Hematopoietic multipotent progenitor cell treated with erythropoietin and hydrocortisone succinate and interleukin-3 and kit ligand, for 8 days (in vitro differentiated cells): ENCODE measurements at places on chromosomes 1 and 21.

GRCh38 chr1:208450958-208451357 lies 206.8 kb upstream of the PLXNA2 start:
- no peak for DNase-seq

- no peak for DNase-seq
Observed at GRCh38 chr1:151661751-151662150, 49.9 kb downstream of the SNX27 start.

GRCh38 chr1:155184351-155184811 lies 10.7 kb downstream of the TRIM46 start:
- no peak for DNase-seq

- DNase-seq = no peak
Observed at GRCh38 chr1:162212713-162213112, 143.2 kb downstream of the NOS1AP start.

GRCh38 chr1:228270032-228270431 lies 62.2 kb downstream of the OBSCN start:
- DNase-seq = no peak

DNA sequence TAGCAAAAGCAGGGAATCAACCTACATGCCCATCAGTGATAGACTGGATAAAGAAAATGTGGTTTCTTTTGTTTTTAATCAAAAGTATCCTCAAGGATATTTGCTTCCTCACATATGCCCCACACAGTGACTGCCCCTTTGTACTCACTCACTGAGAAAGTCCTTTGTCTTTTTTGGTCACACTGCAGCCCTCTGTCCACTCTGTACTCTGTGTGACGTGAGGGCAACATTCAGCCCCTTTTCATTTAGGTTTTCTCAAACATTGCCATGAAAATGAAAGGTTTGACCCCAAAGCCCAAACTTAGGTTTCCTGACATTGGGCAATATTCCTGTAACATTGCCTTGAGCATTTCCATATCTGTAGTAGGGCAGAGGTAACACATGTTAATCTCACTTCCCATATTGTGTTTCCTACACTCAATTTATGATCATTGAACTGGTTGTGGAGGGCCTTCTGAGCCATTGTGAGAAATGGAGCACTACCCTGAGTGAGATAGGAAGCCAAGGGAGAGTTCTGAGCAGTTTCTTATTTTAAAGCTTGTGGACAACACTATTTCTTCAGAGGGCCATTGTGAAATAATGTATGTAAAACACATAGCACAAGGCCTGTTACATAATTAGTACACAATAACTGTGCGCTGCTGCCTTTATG lies 501.9 kb upstream of the C1orf87 start:
- DNase-seq = no peak

GRCh38 chr1:185535621-185536020 lies 198.6 kb upstream of the HMCN1 start:
- DNase-seq = no peak

GRCh38 chr1:110494522-110495406 lies 24.2 kb downstream of the KCNA10 start:
- no peak for DNase-seq

DNA sequence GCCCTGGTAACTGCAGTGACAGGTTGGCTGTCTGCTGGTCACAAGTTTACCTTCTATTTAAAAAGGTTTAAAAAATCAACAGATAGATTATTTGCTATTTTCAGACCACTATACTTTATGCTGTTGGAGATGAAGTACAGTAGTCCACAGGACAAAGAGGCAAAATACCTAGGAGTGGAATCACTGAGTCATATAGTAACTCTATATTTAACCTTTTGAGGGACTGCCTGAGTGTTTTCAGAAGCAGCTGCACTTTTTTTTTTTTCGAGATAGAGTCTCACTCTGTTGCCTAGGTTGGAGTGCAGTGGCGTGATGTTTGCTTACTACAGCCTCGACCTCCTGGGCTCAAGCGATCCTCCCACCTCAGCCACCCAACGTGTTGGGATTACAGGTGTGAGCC lies 11.7 kb downstream of the CNIH4 start:
- DNase-seq = no peak

GRCh38 chr1:174953285-174954072 lies 46.3 kb upstream of the CACYBP start:
- no peak for DNase-seq

- peak; percentile 72 for DNase-seq
Observed at GRCh38 chr1:198686069-198686728, 47.4 kb downstream of the PTPRC start.

GRCh38 chr1:11744287-11744686 lies 8.4 kb downstream of the AGTRAP start:
- no peak for DNase-seq

GRCh38 chr1:232344791-232345399 lies 285.0 kb downstream of the SIPA1L2 start:
- DNase-seq = no peak

DNA sequence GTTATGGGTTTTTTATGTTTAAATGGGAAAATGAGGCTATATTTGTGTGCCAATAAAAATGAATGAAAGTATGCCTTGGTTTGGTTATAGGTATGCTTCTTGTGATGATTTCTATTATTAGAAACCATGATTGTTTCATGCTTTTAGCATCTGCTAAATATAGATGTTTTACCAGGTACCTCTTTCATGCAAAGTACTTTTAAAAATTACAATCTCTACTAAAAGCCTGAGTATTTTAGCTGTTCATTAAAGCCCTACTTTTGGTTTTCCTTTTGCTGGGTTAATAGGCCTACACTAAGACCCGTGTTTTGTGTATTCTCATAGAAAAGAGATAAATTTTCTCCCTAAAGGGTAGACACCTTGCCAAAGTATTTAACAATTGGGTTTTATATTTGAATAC lies 32.0 kb downstream of the MTF2 start:
- DNase-seq = no peak

DNA sequence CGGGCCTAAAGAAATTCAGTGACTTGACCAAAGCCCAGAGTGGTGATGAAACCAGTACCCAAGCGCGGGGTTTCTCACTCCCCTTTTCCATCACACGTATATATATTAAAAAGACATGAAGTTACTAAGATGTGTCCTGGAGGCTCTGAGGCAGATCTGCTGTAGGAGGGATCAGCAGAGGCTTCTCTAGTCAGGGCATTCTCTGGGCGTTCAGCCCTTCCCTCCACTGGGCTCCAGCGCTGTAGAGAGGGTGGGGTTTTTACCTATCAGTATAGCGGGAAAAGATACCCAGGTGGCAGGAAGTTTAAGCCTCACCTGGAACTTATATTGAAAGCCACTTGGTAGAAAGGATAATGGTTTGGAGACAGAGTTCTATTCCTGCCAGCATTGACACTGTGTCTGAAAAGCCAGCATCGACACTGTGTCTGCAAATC lies 862 bp upstream of the PLEKHO1 start:
- no peak for DNase-seq

- no peak for DNase-seq
Observed at GRCh38 chr1:209326076-209326475, 257.4 kb upstream of the CAMK1G start.

DNA sequence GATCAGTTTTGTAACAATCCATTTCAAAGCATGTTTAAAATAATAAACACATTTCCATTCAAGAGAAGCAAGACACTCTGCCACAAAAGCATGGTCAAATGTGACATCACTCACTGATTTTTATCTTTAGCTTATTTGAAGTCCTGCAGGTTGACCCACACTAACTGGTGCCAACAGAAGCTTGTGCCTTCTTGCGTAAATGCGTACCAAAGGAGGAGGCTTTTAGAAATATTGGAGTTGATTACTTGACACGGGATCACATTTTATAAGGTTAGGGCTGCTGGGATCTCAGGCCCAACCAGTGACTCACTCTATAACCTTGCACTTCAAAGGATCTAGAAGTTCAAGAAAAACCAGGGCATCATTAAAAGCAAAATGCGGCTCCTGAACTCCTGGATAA lies 203.6 kb downstream of the PCP4 start:
- no peak for DNase-seq

- no peak for DNase-seq
Observed at GRCh38 chr21:44301961-44302406, 2.1 kb downstream of the PFKL start.

- peak; percentile 21 for DNase-seq
Observed at GRCh38 chr1:166703726-166704462, 135.4 kb upstream of the POGK start.

GRCh38 chr1:204077979-204078696 lies 5.2 kb downstream of the SOX13 start:
- no peak for DNase-seq

GRCh38 chr1:202697038-202697437 lies 13.2 kb downstream of the SYT2 start:
- no peak for DNase-seq

- no peak for DNase-seq
Observed at GRCh38 chr1:2151911-2152310, 42.7 kb downstream of the FAAP20 start.

DNA sequence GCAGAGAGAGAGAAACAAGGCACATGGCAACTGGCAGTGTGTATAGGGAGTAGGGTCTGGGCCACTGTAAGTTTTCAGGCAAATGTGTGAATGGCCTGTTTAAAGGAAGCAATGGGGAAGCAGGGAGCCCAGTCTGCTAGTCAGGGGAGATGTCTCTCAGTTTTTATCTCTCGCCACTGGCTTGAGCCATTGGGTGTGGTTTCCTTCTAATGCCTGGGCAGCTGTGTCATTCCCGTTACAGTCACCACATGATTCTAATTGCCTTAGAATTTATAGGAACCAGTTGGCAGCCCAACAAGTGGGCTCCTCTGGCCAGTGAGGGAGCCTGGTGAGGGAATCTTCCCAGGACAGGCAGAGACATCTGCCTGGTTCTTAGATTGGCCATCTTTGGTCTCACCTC lies 182.4 kb downstream of the DISC1 start:
- peak; percentile 89 for DNase-seq

GRCh38 chr1:234069760-234070159 lies 165.3 kb downstream of the SLC35F3 start:
- no peak for DNase-seq

GRCh38 chr1:223704921-223705878 lies 7.1 kb upstream of the CAPN2 start:
- DNase-seq = no peak

DNA sequence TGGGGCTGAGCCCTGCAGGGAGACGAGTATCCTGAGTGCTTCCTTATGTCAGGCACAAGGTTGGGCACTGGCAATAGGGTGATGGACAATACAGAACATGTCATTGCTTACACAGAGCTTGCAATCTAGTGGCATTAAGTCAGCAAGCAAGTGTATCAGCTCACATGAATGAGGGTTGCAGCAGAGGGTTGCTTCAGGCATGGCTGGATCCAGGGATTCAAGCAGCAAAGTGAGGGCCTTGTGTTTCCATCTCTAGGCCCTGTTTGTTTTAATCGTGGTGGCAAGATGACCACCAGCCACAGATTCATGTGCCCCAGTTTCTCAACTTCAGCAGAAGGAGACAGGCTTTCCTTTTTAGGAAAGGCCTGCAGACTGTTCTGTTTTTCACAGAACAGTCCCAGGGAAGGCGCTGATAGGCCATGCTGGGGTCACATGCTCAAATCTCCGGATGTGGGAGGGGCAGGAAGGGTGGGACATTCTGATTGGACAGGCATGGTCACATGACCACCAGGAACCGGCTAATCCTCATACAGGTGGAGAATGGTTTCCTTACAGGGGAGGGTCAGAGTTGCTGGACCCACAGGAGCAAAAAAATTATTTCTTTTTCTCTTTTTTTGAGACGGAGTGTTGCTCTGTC lies 14.4 kb downstream of the PLOD1 start:
- peak; percentile 50 for DNase-seq

GRCh38 chr21:20703112-20703767 lies 295.0 kb upstream of the NCAM2 start:
- no peak for DNase-seq

GRCh38 chr1:55718758-55719671 lies 503.9 kb upstream of the USP24 start:
- DNase-seq = no peak

- DNase-seq = no peak
Observed at GRCh38 chr1:145978471-145978853, 14.0 kb downstream of the POLR3GL start.

- no peak for DNase-seq
Observed at GRCh38 chr1:91725989-91726721, 159.8 kb downstream of the TGFBR3 start.

GRCh38 chr1:54403808-54404261 lies 2.4 kb downstream of the SSBP3 start:
- DNase-seq = no peak

DNA sequence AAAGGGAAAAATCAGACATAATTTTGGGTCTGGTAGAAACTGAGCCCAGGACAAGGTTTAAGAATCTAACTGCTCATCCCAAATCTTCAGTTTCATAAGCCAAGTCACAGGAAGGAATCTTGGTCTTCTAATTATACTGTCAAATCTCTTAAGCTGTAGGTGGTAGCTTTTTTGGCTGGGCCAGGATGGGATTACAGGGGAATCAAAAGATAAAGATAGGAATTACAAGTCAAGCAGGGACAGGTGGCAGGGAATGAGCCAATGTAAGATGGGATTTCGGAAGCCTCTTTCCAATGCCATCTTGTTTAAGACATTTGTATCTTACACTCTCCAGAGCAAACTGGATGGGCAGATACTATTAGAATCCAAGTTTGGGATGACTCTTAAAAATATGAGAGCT lies 383.5 kb downstream of the KCNH1 start:
- no peak for DNase-seq

DNA sequence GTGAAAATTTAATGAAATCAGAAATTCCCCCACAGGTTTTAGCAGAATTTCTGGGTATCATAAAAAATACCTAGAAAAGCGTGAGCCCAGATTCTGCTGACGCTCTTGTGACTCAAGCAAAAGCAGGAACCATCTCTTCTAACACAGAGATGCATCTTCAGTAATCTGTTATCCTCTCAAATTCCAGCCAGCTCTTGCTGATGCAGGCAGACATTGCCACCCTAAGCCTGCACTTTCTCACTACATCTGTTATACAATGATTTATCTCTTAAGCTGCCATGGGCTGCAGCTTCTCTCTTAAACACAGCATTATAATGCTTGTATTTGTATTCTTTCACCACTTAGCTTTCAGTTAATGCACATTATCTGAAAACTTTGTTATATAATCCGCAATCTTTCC lies 113.0 kb upstream of the RGS1 start:
- no peak for DNase-seq

GRCh38 chr1:232655746-232656085 lies 25.8 kb upstream of the SIPA1L2 start:
- no peak for DNase-seq

DNA sequence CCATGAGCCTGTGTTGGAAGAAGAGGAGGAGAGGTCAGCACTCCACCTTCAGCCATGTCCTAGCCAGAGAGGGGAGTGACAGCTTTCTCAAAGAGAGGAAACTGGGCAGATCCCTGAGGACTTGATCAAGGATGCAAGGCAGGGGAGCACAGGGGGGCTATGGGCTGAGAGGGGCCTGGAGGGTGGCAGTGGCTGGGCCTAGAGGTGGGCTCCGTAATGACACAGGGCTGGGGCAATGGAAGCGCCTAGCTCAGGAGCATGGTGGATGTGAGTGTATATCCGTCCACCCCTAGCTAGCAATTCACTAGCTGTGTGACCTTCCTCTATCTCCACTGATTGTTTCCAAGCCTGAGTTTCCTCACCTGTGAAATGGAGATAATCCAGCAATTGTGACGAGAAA lies 32.6 kb downstream of the NEK2 start:
- DNase-seq = no peak

DNA sequence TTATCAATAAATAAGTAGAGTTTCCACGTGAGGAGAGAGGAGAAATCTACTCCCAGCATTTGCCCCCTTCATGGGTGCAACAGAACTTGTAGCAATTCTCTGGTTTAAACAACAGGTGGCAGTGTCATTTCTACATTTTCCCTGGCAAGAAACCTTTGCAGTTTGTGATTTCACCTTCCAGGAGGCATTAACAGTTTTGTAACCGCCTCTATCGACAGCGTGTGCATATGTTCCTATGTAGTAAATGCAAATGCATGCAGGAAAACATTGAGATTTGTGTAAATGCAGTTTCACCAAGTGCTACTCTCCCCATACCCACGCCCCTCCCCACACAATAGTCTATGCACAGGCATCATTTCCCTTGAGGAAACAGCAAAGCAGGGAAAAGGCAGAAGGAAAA lies 494.7 kb downstream of the SMYD3 start:
- peak; percentile 62 for DNase-seq
